ENCODE measurements at places on chromosomes 4 and X. TPM values are rescaled to one million over a fixed set of nuclear protein-coding genes. Genes with fewer than 3 reads are reported as not detected.

PIR gene
- 4.1 TPM for total RNA-seq

KCTD8 gene
- total RNA-seq = 3.4 TPM

NRK gene
- total RNA-seq = 39.6 TPM

FAM184B gene
- total RNA-seq = 1.6 TPM

PI4K2B gene
- 11.2 TPM for total RNA-seq

DTHD1 gene
- total RNA-seq = not detected

LRAT gene
- 0.58 TPM for total RNA-seq

KCND1 gene
- total RNA-seq = 2.7 TPM

PRSS12 gene
- total RNA-seq = 10.8 TPM

CLIC2 gene
- 4.4 TPM for total RNA-seq

ITM2A gene
- 83.7 TPM for total RNA-seq

PRDM5 gene
- total RNA-seq = 27.0 TPM
